ENCODE measurements at places on chromosomes 4 and X.
A peak's percentile ranks its signal among the peaks of the same experiment; 100 is the strongest.

GRCh38 chr4:37876156-37876555 lies 14.7 kb upstream of the TBC1D1 start:
- DNase-seq, result no peak

DNA sequence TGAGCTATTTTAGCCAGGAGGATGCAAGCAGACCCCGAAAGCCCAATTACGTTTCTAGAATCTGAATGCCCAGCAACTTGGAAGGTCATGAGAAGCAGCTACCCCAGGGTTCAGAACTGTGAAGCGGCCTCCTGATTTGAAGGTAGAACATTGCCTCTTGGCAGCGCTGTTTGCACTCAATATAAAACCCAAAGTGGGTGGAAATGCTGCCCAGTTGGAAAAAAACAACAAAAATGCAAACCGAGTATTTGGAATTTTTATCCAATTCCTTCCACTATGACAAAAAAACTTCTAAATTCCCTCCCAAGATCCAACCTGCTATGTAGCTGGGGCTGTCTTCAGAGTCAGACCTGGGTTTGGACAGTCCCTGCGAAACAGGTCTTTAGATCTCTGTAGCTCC lies 103.3 kb upstream of the RBPJ start:
- DNase-seq, result no peak

GRCh38 chrX:138794246-138794645 lies 82.7 kb upstream of the FGF13 start:
- DNase-seq, result no peak

DNA sequence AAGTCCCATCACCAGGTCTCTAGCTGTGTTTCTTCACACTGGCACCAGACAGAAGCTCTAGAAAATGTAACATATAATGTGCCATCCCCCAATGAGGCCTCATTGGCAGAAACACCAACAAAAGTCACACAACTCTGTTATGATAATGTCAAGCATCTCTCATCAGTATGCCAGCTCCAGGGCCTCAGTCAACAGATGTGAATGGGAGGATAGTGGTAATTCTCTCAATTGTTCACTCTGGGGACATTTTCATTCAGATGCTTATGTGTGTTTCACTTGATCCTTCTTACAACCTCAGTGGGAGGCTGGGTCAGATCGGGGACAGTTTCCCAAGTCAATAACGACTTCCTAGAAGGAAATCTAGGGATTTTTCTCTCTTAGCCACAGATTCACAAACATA lies 57.5 kb upstream of the SCOC start:
- no peak for DNase-seq

- no peak for DNase-seq
Measured at GRCh38 chr4:80340036-80340435, 4.5 kb downstream of the CFAP299 start.

GRCh38 chrX:12421918-12422317 lies 283.6 kb downstream of the FRMPD4 start:
- DNase-seq, result no peak

GRCh38 chr4:133493776-133494175 lies 344.7 kb downstream of the PCDH10 start:
- no peak for DNase-seq

GRCh38 chrX:107556967-107557366 lies 71.3 kb upstream of the PRPS1 start:
- DNase-seq, result no peak

- no peak for DNase-seq
Measured at GRCh38 chrX:150032742-150033141, 94.5 kb upstream of the EOLA2 start.

GRCh38 chr4:24589448-24589847 lies 5.1 kb upstream of the DHX15 start:
- DNase-seq, result no peak

- DNase-seq, result no peak
Measured at GRCh38 chrX:153886915-153887314, 942 bp upstream of the L1CAM start.

GRCh38 chr4:8379281-8379680 lies 61.2 kb downstream of the ACOX3 start:
- no peak for DNase-seq

DNA sequence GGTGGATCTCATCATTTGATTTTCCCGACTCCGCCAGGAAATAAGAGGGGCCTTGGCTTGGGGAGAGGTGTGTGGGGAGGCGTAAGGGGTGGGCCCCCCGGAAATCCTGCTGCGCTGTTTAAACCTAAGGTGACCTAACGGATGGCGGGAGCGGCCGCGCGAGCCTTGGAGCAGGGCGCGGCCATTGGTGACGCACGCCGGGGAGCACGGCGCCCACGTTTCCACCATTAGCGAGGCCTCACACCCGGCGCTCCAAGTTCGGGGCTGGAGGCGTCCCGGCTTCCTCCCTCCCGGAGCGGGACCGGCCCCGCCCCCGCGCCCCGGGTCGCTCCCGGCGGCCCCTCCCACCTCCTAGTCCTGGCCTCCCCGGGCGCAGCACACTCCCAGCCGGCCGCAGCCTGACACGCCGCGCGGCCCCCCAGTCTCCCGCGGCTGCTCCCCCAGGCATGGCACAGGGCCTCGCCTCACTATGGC lies at the start of gene SMS:
Gene SMS, plus strand, starts transcription at position 354 of the 474 bp plus-strand sequence. Its CDS starts 116 bp downstream, at position 470.
- no peak for DNase-seq

GRCh38 chrX:87434618-87435017 lies 83.0 kb upstream of the KLHL4 start:
- no peak for DNase-seq

DNA sequence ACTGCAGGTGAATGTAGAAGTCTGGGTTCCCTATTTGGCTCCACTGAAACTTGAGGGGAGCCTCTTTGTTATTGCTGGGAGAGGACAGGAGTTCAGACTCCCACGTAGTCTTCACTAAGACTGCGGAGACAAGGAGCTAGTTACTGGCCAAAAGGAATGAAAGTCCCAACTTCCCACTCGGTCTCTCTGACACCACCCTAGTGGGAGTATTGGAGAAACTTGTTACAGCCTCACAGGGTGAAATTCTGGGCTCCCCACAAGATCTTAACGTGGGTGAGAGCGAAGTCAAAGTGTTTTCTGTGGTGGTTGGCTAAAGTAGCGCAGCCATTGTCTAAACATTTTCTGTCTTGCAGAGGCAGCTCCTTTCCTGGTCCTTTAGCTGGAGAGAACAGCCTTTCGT lies 13.5 kb downstream of the MYOZ2 start:
- DNase-seq, result no peak

DNA sequence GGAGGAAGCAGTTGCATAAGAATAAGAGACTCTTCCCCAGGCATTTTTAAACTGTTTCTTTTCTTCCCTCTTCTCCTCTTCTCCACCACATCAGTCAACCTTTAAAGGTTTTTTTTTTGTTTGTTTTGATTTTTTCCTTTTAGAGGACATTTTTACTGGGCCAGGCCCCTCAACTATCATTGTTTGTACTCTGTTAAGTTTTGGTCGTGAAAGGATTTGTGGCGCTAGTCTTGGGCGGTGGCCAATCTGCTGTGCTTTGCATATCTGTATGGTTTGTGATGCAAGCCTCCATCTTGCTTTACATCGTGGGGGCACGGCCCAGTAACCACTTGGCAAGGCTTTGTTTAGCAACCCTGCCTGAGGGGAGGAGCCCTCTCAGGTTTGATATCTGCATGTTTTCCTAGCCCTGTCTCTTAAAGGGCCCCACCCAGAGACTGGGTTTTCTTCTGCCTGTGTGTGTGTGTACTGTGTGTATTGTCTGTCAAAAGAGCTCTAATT lies 101.9 kb upstream of the SLITRK2 start:
- DNase-seq, result no peak

DNA sequence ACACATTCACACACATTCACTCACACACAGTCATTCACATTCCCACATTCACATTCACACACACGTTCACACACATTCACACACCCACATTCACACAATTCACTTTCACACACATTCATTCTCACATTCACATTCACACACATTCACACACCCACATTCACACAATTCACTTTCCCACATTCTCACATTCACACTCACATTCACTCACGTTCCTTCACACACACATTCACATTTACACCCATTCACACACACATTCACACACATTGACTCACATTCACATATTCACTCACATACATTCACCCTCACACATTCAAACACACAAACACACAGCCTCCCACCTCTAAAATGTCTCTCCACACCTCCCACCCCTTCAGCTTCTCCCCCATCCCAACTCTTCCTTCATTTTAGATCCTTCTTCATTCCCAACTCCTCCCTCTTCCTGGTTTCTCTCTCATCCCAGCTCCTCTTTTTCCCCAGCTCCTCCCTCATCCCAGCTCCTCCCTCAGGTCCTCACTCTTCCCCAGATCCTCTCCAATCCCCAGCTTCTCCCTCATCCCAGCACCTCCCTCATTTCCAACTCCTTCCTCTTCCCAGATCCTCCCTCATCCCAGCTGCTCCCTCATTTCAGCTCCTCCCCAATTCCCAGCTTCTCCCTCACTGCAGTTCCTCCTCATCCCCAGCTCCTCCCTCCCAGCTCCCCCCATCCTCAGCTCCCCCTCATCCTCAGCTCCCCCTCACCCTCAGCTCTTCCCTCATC lies 111.0 kb downstream of the FAM53A start:
- no peak for DNase-seq

- no peak for DNase-seq
Measured at GRCh38 chrX:8090906-8091305, 80.2 kb downstream of the VCX2 start.

DNA sequence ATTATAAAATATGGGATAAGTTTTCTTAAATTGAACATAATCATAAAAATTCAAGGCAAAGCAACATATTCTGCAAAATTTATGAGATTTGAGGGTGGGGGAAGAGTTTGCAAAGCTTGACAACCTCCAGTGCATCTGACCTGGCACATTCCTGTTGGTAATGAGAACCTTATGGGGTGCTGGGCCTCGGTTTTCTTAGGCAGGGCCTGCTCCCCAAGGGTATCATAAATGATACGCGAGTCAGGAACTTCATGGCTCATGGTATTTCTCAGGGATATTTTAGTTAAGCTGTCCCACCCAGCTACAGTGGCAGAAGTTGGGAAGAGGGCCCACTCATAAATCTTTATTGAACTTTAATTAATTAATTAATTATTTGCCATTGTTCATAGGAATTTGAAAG lies 13.2 kb downstream of the AFF2 start:
- no peak for DNase-seq

- DNase-seq, result no peak
Measured at GRCh38 chrX:107773206-107773605, 2.4 kb downstream of the TSC22D3 start.

- DNase-seq, result no peak
Measured at GRCh38 chrX:150504397-150505182, 63.8 kb upstream of the MTM1 start.

- no peak for DNase-seq
Measured at GRCh38 chrX:69991685-69992084, 58.1 kb downstream of the AWAT2 start.

DNA sequence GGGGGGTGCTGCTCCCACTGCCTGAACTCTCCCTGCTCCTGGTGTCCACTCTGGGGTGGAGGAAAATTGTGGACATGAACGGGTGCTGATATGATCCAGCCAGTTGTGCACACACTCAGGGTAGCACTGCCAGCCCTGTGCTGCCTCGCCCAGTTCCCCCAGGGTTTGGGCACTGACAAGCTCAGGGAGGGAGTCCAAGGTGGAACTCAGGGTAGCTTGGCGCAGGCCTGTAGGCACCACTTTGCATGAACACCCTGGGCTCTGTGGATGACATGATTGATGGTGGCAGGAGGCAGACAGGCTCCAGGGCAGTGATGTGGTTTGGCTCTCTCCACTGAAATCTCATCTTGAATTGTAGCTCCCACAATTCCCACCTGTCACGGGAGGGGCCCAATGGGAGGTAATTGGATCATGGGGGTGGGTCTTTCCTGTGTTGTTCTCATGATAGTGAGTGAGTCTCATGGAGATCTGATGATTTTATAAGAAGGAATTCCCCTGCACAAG lies 572.0 kb upstream of the PABPC4L start:
- no peak for DNase-seq

GRCh38 chr4:186416451-186417060 lies 138.8 kb downstream of the MTNR1A start:
- DNase-seq, result no peak

DNA sequence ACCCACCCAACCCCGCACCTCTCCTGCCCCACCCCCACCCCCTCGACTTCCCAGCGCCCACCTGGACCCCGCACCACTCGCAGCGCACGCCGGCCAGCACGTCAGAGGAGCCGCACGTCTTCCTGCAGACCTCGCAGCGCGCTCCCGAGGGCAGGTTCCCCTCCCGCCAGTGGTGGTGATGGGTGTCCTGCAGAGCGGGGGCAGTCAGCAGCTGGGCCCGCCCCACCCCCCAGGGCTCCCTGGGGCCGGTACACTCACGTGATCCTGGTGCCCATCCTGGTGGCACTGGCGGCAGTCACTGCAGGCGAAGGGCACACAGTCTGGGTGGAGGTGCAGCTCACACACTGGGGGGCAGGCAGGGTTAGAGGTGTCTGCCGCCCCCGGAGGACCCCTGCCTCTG lies 5.1 kb downstream of the DGKQ start:
- DNase-seq, result no peak

DNA sequence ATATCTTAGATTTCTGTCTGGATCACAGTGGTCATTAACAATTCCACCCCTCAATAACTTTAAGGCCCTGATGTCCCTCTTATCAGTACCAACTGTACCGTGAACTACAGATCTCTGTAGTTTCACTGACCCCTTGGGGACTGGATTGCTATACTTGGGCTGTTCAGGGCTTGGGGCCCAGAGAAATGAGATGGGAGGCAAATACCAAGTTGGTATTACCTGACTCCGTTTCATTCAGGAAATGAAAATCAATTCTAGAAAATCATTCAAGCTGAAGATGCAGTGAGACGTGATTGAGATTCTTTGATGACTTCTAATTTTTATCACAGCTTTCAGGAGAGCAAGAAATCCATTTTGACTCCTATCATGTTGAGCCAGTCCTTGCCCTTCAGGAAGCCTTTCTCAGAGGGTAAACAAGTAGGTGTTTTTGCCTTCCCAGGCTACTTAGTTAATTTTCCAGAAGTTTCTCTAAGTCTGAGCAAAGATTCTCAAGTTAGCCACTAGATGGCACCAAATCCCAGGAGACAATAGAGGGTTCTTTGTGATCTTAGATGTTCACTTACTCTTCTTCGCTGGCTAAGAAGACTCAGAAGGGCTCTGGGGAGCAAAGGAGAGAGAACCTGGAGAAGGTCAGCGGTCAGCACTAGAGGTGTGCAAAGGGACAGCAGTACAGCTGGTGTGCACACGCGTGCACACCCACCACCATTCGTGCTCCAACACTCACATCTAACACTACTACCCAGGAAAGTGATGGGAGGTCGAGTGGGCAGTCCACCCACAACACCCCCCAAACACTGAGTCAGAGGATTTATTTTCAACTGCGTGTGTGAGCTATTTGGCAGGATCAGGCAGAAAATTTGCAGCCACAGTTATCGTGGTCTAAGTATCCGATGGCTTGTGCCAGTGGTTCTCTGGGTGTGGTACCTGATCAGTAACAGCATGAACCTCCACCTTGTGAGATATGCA lies 7.4 kb downstream of the HNRNPH2 start:
- peak; percentile 46 for DNase-seq

GRCh38 chrX:115410731-115411428 lies 121.4 kb downstream of the LUZP4 start:
- no peak for DNase-seq

- no peak for DNase-seq
Measured at GRCh38 chrX:69323786-69324720, 158.8 kb upstream of the PJA1 start.
